Fibroblast of upper back skin (primary cell): ENCODE measurements at places on chromosomes 2 and 18.

DNA sequence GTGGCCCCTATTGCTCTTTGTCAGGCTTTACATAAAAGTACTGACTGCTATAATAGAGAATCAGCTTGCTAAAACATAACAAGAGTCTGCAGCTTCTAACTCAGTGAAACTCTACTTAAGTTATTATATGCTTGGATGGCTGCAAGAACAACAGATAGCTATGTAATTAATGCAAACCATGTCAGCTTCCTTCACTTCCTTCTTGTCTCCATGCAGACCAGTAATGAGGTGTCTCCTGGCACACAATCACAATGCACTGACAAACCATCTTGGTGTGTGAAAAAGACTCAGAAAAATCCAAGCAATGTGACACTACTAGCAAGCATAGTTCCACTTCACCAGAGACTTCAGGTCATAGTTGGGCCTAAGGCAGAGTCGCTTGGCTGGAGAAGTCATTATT, 2068.9 kb upstream of the PIK3C3 start:
- no peak for DNase-seq

- no peak for DNase-seq
Observed at GRCh38 chr18:50154420-50154819, 40.5 kb downstream of the MYO5B start.

GRCh38 chr2:54845514-54845913, 122.1 kb downstream of the EML6 start:
- DNase-seq = peak; percentile 61

DNA sequence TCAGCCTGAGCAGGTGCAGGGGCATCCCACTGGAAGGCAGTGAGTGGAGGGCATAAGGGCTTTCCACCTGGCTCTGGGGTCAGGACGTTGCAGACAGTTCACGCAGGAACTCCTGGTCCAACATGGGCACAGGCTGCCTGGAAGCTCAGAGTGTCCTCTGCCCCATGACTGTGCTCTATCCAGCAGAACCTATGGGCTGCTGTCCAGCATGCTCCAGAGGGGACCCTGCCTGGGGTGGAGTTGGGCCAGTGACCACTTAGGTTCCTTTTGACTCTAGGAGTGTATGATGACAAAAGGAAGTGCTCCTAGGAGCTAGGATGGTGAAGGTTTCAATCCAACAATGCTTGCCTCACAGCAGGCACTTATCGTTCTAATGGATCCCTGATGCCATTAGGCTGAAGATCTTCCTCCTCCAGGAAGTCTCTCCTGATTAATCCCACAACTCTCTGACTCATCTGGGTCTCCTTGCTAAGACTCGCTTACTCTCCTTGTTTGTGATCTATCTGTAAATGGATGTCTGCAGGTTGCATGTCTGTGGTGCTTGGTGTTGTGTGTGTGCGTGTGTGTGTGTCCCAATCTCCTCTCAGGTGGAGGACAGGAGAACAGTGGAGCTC, 224.0 kb downstream of the CELF4 start:
- no peak for DNase-seq

GRCh38 chr2:181408861-181409260, 48.3 kb upstream of the ITGA4 start:
- no peak for DNase-seq

DNA sequence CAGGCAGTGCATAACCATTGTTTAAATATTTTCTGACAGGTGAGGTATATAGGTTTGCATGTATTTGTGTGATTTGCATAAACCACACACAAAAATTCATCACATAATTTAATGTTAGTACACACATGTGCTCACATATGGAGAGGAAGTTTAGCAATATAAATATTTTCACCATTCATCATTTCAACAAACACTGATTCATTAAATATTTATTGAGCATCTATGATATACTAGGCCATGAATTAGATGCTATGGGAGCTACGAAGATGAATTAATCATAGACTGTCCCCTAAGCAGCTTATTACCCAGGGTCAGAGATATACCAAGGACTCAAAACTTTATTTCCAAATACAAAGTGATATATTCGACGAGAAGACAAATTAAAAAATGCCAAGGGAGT, 311.6 kb upstream of the PIK3C3 start:
- DNase-seq = no peak
